ENCODE measurements at places on chromosomes 3 and 15.

DNA sequence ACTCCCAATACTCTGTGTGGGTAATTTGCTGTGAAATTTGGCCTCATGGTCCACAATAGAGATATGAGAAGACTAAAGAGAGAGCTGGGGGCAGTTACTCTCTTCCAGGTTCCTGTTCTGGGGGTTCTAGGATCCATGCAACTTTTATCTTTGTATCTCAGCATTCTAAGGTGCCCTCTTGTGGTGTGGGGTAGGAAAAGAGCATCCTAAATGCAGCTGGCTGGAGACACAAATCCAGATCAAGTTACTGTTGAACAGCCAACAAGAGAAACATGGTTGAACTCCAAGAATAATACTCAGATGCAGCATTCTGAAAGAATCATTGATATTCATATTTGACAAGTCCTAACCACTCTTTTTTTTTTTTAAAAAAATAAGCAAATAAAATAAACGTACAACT is 238.2 kb downstream of the GREM1 start:
- no peak for DNase-seq

- DNase-seq = no peak
These were observed 41.3 kb downstream of the ARNT2 start for GRCh38 chr15:80445300-80446041.

GRCh38 chr3:197685546-197685945 is 51.2 kb downstream of the RUBCN start:
- DNase-seq = no peak

DNA sequence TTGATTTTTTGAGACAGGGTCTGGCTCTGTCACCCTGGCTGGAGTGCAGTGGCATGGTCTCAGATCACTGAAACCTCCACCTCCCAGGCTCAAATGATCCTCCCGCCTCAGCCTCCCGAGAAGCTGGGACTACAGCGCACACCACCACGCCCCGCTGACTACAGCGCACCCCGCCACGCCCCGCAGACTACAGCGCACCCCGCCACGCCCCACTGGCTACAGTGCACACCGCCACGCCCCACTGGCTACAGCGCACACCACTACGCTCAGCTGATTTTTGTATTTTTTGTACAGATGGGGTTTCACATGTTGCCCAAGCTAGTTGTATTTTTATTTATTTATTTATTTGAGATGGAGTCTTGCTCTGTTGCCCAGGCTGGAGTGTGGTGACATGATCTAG is 35.6 kb downstream of the SLC51A start:
- DNase-seq = no peak

DNA sequence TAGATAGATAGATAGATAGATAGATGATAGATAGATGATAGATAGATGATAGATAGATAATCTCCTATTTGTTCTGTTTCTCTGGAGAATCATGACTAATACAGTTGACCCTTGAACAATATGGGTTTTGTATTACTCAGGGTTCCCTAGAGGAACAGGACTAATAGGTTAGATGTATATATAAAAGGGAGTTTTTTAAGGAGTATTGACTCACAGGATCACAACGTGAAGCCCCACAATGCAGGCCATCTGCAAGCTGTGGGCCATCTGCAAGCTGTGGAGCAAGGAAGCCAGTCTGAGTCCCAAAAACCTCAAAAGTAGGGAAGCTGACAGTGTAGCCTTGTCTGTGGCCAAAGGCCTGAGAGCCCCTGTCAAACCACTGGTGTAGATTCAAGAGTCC is 67.6 kb downstream of the PYDC2 start:
- DNase-seq = no peak

DNA sequence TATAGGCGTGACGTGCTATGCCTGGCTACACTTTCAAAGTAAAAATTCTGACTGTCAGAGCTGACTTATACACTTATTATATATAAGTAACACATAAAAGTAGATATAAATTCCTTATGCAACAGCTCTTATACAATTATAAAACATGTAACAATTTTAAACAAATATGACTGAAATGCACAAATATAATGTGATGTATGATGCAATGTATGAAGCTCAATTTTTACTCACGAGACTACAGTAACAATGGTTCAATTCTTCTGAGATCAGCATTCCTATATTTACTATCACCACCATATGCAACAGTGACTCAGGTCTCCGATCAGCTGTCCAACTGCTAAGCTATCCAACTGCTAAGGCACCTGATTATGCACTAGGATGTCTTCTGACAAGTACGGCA is 8.2 kb downstream of the BNIP2 start:
- no peak for DNase-seq

GRCh38 chr15:78264304-78265136 is at the start of gene DNAJA4:
DNAJA4 (plus strand) TSS chr15:78264562; CDS start chr15:78264764, 202 bp downstream.
- DNase-seq = no peak

DNA sequence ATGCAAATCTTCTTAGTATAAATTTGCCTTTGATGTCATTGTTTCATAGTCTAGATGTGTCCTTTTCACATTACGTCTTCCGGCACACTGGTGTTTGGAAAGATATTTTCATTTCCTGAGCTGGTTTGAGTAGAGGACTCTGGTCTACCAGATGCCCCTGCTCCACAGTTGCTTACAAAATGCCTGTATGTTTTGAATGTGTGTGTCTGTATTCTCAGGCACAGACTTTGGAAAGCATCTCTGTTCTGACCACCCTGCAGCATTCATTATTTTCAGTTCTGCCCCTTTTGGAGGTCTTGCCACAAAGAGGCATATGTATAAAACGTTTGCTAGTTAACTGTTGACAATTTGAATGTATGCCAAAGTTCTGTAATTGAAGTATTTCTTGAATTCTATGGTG is 236.0 kb upstream of the GOLIM4 start:
- no peak for DNase-seq

- DNase-seq = no peak
These were observed 586.1 kb downstream of the MECOM start for GRCh38 chr3:169077394-169077906.

- DNase-seq = no peak
These were observed 12.4 kb downstream of the ISG20 start for GRCh38 chr15:88651136-88651732.

DNA sequence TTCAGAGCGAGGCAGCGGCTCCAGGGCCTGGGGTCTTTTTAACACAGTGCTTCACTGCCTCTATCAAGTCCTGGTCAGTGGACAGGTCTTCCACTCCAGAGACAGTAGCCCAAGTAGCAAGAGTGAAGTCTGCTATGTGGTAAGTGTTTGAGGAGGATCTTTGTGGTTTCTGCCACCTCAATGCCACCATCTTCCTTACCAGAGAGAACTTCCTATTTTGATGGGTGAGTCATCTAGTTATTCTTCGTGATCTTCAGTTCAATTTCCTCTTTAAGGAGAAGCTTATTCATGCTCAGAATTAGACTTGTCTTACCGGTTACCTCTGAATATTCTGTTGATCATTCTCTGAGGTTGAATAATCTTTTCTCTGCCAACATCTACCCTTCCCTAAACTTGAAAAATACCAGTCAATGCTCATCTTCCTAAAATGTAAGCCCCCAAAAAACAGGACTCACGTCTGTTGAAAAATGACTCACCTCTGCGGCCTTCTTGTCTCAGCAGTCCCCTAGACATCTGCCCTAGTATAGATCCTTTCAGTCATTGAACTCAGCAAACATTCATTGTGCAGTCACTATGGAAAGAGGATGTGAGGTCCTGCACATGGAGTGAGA is 32.2 kb upstream of the BCL6 start:
- DNase-seq = no peak

DNA sequence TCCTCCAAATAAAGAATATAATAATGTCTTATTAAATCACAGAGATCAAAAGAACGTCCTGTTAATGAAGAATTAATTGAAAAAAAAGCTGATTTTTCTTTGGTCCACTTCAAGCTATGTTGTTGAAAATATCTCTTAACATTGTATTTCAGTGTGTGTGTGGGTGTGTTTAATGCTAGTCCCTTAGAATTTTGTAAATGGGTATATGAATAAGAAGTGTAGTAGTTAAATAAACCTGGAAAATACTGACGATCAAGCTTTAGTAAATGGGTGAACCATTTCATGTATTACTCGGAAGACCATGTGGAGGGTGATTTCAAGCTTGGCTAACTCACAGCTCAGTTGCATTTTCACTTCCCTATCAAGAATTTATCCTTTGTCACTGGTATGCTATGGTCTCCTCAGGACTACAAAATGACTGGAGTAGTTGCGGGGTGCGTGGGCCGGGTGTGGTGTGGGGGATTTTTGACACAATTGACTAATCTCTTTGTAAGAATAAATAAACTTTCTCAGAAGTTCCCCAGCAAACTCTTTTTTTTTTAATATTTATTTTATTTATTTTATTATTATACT is 586.4 kb downstream of the GRM7 start:
- DNase-seq = no peak

GRCh38 chr15:52636459-52636858 is 42.7 kb downstream of the ATOSA start:
- no peak for DNase-seq

DNA sequence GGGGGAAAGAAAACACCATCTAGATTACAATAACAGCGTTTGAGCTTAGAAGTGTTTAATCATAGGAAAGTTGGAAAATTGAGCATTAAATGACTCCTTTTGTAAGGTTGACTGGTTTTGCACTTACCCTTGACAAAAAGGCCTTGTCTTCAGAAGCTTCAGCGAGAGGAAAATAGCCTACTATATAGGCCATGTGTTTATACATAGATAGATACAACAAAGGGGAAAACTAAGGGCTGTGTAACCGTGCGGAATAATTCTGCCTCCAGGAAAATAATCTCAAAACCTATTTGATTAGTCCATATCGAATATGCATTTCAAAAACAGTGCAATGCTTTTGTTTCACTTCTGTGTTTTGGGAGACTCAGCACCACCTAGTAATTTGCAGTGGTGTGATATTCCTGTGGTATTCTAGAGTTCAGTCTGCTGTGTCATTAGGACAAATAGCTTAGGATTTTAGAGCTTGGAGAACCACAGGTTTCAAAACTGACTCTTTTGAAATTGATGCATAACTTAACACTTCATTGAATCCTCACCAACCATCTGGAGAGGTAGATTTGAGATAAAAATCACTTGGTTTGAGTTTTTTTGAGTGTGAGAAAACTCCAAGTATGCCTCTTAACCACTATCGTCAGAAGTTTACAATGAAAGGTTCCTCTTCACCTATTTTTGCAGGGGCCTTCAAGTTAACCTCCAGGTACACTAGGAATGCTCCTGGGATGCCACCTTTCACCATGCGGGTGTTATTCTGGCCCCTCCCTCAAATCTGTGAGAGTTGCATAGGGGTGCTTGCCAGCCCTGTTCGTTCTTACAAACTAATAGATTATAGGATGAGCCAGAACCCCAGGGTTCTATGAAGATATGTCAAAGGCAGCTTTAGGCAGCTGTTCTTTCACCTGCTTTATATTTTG is 1.9 kb downstream of the ARHGAP31 start:
- no peak for DNase-seq

GRCh38 chr15:22871481-22872086 is 33.1 kb downstream of the NIPA2 start:
- no peak for DNase-seq

GRCh38 chr3:71310359-71310979 is 273.1 kb downstream of the FOXP1 start:
- DNase-seq = no peak

- no peak for DNase-seq
These were observed at the start of gene ONECUT1 for GRCh38 chr15:52790169-52790708. ONECUT1 (minus strand) TSS chr15:52790336; CDS start chr15:52789884, 452 bp downstream.

GRCh38 chr3:13647298-13648059 is 98.6 kb downstream of the FBLN2 start:
- DNase-seq = no peak

GRCh38 chr3:169923189-169923588 is 11.8 kb downstream of the SAMD7 start:
- no peak for DNase-seq
